Muscle of arm (tissue), 14 donors: ENCODE measurements at places on chromosomes 16 and 17. TPM values are rescaled to one million over a fixed set of nuclear protein-coding genes. Genes with fewer than 3 reads are reported as not detected.

The LITAFD gene
- polyA plus RNA-seq = not detected

The CACNG5 gene
- not detected for polyA plus RNA-seq

The C1QTNF8 gene
- polyA plus RNA-seq = not detected

The TADA2A gene
- 21.1 TPM for polyA plus RNA-seq

The SLC5A10 gene
- 0.08 TPM for polyA plus RNA-seq

The TMEM94 gene
- polyA plus RNA-seq = 63.3 TPM

The PRAC2 gene
- not detected for polyA plus RNA-seq

The KCNJ18 gene
- polyA plus RNA-seq = not detected

DNA sequence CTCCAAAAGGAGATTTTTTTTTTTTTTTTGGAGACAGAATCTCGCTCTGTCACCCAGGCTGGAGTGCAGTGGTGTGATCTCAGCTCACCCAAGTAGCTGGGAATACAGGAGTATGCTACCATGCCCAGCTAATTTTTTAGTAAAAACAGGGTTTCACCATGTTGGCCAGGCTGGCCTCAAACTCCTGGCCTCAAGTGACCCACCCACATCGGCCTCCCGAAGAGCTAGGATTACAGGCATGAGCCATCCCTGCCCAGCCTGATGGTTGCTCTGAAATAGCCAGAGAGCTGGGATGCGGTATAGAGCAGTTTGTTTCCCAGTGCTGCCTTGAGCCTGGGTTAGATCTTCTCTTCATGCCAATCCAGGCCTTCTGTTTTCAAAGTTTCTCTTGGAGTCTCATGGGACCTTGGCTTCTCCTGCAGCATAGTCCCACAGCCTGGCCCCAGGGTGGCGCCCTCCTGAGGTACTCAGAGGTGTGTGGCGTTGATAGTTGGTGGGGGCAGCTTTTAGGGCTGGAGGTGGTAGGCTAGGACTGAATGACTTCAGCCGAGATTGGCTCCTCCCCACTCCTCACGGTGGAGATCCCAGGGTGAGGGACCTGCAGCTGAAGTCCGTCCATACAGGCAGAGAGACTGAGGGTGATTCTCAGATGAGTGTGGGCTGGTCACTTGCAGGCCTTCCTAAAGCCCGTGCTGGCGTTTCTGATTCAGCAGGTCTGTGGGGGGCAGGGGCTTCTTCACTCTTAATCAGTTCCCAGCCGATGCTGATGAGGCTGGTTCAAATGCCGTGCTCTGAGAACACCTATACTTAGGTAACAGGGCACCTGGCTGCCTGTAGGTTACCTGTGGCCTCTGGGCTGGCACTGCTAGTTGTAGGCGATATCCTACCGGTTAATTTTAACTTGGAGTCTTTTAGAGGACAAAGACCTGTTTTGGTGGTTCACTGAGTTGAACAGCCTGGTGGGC lies 52.0 kb downstream of the TNFRSF13B start:
- no peak for DNase-seq

GRCh38 chr17:27524594-27524993 lies 68.3 kb downstream of the KSR1 start:
- DNase-seq = no peak

DNA sequence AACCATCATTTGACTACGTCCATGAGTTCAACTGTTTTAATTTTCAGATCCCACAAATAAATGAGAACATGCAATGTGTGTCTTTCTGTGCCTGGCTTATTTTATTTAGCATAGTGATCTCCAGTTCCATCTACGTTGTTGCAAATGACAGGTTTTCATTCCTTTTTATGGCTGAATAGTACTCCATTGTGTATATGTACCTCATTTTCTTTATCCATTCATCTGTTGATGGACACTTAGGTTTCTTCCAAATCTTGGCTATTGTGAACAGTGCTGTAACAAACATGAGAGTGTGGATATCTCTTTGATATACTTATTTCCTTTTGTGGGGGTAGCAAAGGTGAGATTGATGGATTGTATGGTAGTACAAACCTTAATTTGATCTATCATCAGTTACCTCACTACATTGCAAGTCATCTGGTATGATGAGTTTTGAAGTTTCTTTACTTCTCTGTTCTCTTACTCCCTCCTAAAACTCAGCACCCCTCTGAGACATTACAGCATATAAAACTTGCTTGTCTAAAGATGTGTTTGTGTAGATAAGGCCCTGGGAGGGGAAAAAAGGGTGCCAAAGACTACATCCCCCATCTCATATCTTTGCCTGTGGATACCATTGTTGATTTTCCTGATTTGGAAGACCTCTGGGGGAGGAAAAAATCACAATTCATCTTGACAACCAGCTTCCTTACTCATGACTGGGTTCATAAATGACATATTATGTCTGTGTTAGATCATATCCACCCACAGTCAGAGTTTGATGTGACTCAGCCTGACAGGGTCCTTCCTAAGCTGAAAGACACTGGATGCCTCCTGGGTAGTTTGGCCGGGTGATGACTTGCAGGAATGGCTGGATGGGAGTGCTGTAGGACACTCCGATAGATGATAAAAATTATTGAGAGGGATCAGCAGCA lies 47.6 kb downstream of the ABCA9 start:
- DNase-seq = no peak

DNA sequence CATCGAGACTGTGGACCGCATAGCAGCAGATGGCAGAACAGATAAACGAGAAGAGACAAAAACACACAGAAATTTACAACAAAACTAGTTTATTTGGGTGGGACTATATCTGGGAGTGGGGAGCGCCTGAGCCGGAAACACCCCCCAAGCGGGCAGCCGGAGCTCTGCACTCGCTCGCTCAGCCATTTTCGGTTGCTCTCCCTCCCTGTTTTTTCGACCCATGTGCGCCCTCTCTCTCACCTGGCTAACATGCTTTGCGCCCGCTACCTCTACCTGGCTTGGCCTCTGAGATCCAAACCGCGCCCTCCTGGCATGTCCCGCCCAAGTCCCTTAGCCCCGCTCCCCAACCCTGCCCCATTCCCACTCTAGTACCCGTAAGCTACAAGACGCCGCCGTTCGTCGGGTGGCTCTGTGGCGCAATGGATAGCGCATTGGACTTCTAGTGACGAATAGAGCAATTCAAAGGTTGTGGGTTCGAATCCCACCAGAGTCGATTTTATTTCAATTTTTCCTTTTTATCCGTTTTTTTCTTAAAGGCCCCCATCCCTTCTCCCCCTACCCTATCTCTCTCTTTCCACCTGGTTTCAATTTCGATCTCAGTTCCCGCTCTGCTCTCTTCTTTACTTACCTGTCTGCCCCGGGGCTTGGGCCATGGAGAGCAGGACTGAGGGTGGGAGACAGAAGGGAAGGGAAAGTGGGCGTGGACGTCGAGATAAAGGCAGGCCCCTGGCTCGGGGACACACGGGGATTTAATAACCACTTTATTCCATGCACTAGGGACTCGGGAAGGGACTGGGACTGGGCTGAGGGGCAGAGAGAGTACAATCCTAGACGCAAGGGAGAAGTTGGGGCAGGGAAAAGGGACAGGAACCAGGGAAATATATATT lies 2.4 kb upstream of the ALOXE3 start:
- peak; percentile 4 for DNase-seq

GRCh38 chr17:52376137-52376536 lies 217.6 kb upstream of the CA10 start:
- no peak for DNase-seq

GRCh38 chr17:77874303-77875050 lies 84.0 kb upstream of the TNRC6C start:
- DNase-seq = no peak

DNA sequence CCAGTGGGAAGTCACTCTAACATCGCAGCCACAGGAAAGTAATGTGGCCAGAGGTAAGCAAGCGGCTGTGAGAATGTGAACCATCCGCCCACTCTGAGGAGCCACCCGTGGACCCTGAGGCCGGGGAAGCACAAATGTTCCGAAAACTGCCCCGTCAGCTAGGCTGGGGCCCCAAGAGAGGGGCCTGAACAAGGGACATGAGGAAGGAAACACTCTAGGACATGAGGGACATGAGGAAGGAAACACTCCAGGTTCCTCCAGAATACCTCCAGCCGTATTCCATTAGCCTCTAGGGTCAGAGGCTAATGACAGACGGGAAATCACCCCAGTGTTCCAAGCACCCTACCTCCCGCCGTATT lies 317 bp downstream of the TEFM start:
- DNase-seq = no peak

- DNase-seq = no peak
Observed at GRCh38 chr17:61662741-61663140, 71.7 kb upstream of the NACA2 start.

DNA sequence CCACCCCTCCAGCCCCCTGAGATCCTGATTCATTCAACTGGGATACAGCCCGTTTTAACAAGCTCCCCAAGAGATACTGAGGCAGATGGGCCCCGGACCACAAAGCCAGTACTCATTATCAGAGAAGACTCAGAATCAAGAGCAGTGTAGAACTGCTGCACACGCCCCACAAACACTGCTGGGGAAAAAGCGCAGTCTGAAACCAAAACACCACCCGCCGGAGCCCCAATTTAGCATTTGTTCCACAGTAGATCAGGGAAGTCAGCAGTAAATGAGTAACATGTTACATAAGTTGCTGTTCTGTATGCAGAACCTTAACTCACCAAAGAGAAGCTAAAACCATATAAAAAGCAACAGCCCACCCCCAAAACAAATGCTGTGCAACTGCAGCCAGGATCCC lies 123.6 kb downstream of the CDYL2 start:
- DNase-seq = no peak

DNA sequence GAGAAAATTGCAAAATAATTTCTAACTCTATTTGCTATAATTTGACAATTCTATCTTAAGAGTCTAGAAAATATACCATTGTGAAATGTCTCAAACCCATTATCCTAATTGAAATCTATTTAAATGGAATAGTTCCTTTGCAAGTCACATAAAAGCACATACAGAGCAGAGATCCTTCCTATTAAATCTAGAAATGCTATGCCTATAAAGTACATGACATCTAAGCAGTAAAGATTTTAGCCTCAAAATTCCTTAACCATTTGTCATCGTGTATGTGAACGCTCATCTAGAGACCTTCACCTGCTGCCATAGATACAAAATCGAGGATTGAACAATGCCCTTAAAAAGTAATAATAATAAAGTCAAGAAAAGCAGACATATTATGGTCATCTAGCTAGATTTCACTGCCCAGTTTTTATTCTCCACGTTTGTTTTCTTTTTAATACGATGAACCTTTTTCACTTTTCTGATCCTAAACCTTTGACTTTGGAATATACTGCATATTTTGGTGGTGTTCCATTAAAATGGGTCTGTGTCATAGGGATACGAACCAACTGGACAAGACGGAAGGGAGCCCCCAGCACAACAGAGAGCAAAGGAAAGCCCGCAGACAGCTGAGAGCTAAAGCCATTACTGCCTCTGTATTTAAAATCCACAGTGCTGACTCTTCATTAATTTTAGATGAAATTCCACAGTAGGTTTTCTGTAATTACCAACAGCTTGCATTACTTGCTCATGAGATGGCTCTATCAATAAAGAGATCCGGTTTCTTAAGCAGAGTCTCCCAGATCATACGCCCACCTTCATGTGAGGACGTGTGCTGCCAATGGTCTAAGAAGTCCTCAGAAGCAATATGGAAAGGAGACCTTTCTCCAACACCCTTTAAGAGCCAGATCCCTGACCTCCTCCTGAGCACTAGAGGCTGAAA lies 17.6 kb downstream of the TEX2 start:
- no peak for DNase-seq

DNA sequence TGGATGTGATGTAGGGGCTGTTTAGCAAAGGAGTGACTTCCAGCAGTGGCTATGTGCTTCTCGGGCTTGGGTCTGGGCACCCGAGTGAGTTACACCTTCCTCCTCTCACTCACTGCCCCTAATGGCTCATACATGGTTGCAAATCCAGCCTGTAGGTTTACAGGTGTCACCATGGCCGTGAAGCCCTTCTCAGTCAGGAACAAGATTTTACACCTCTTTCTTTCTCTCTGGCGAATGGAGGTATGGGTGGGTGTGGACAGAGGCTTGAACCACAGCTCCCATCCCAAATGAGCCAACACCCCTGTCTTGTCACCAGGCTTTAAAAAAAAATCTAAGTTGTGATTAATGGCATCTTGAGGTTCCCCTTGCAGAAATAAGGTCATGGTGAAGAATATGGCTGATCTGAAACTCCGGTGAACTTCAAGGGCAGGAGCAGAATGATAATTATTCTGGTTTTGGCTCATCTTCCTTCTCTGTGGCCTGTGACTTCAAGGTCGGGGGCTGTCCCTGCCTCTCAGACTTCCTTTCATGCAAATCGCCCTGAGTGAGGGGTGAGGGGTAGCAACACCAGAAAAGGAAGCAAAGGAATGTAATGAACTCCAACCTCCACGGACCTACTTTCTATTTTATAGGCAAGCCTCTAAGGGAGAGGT lies 331.2 kb downstream of the MAF start:
- no peak for DNase-seq

- DNase-seq = no peak
Observed at GRCh38 chr17:13597723-13598347, 3.9 kb downstream of the HS3ST3A1 start.

DNA sequence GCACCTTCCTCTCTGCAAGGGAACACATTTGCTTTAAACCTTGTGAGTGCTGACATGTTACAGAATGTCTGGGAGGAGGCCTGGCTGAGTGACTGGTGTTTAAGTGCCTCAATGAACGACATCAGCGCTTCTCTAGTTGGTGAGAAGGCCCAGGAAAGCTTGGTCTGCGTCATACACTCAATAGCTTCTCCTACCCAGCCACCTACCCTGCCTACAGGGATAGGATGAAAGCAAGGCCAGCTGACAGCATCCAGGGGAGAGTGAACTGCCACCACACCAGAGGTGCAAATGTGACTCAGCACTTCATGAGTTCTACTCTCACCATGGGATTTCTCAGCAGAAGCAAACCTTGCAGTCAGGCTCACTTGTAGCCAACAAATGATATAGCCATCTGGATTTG lies 31.7 kb upstream of the CFAP20 start:
- no peak for DNase-seq

- DNase-seq = no peak
Observed at GRCh38 chr16:54821731-54822130, 108.9 kb upstream of the IRX5 start.

- DNase-seq = no peak
Observed at GRCh38 chr17:38400286-38400685, 28.0 kb upstream of the ARHGAP23 start.

DNA sequence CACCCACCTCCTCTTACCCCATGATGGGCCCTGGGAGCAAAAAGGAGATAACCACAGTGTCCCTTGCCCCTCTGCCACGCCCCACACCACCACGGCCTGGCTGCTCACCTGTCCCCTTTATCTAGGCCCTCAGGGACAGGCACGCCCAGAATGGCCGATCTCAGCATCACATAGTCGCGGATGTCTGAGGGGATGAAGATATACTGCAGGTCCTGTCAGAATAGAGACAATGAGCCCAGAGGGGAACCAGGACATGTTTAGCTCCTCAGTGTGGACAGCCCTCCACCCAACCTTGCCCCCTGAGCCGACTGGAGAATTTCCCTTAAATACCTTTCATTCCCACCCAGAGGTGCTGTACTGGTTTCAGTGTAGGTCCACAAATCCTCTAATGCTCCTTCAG lies 15.2 kb downstream of the ST6GALNAC2 start:
- DNase-seq = no peak

- DNase-seq = no peak
Observed at GRCh38 chr17:76394166-76394565, 9.8 kb downstream of the SPHK1 start.
